NK-92 treated with Interleukin-12 subunit alpha and Interleukin-12 subunit beta, amount 100 ng/mL, for 24 hours (cell line): ENCODE measurements at places on chromosomes 7 and 10.
A peak's percentile ranks its signal among the peaks of the same experiment; 100 is the strongest.

DNA sequence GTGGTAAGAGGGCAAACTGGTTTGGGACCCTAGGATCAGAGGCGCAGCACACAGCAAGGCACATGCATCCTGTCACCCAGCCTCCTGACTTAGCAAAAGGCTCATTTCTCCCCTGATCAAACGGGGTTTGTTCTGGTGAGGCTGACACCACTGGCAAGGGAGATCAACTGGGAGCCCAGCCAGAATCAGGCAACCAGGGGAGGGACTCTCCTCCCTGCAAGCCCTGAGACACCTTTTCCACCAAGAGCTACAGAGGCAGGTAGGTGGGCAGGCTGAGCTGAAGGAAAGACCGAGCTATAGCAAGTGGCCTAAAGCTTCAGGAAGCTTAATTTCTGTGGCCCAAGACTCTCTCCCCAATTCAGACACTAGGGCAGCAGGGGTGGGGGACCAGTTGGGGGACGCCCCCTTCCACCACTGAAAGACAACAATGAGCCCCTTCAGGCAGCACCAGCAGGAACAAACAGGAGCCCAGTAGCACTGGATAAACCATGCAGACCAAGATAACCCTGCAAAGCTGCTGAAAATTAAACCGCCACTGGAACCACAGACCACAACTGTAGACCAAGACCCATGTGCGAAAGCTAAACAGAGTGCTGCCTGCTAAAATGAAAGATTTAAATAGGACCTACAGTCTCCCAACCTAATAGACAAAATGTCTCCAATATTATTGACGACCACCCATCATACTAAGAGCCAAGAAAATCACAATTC is 27.1 kb upstream of the SAR1A start:
- peak; percentile 14 for DNase-seq

DNA sequence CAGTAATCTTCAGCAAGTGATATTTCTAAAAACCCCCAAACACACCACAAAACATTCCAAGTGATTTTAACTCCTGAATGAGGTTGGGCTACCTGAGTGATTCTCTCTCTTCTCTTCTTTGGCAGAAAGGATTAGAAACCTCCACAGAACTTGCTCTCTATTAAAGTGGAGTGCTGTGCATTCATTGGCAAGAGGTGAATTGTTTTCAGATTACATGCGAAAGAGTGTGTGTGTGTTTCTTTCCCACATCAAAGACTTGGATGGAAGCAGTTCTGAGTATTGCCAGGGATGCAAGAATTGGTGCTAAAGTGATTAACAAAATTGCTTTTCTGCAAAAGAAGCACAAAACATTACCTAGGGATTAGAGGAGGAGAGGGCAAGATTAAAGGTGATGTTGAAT is 13.1 kb upstream of the FBXW4 start:
- DNase-seq = no peak

GRCh38 chr10:25974897-25975459 is 40.9 kb downstream of the MYO3A start:
- DNase-seq = no peak

DNA sequence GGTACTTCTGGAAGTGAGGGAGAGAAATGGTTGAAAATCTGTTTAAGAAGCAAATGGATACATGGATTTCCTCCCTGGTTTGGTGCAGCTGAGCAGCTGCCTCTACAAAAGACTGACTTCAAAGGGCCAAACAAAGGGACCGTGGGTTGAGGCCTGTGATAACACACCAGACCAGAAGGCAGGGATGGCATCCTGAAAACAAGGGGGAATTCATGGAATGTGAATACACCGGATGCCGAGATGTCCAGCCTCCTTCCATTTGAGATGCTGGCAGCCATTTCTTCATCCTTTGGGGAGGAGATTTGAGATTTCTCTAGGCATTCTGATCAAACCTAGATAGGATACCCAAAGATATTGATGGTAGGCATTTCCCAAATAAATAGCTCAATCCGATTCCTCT is 36.9 kb downstream of the TAF3 start:
- no peak for DNase-seq

DNA sequence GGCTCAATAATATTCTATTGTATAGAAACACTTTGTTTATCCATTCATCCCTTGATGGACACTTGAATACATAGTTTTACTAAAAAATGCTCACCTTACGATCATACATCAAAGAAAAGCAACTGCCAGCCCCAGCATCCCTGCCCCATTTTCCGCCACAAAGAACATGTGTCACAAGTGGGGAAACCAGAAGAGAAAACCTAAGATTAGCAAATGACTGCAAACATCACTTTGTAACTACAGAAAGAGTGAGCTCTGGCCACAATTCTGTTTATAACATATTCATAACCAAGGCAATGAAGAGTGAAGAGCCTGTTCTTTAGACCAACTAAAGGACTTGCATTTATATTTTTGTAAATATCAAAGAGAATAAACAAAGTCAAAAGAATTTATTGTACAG is 89.8 kb downstream of the DOCK4 start:
- DNase-seq = no peak

DNA sequence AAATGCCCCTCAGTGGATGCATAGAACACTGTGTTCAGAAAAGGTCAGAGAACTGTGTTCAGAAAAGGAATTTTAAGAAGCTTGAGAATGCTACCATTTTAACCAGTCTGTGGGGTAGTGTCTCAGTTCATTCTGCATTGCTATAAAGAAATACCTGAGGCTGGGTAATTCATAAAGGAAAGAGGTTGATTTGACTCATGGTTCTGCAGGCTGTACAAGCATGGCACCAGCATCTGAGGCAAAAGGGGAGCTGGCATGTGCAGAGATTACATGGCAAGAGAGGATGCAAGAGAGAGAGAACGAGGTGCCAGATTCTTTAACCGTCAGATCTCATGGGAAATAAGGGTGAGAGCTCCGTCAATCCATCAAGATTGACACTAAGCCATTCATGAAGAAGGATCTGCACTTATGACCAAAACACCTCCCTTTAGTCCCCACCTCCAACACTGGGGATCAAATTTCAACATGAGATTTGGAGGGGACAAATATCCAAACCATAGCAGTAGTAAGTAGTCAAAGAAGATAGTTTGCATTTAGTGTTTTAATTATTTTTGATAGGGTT is 119.8 kb downstream of the FAM107B start:
- no peak for DNase-seq
